Heart right ventricle (tissue), 16 donors: ENCODE measurements at places on chromosomes 5 and 9. TPM values are rescaled to one million over a fixed set of nuclear protein-coding genes. Genes with fewer than 3 reads are reported as not detected.
A peak's percentile ranks its signal among the peaks of the same experiment; 100 is the strongest.

DNA sequence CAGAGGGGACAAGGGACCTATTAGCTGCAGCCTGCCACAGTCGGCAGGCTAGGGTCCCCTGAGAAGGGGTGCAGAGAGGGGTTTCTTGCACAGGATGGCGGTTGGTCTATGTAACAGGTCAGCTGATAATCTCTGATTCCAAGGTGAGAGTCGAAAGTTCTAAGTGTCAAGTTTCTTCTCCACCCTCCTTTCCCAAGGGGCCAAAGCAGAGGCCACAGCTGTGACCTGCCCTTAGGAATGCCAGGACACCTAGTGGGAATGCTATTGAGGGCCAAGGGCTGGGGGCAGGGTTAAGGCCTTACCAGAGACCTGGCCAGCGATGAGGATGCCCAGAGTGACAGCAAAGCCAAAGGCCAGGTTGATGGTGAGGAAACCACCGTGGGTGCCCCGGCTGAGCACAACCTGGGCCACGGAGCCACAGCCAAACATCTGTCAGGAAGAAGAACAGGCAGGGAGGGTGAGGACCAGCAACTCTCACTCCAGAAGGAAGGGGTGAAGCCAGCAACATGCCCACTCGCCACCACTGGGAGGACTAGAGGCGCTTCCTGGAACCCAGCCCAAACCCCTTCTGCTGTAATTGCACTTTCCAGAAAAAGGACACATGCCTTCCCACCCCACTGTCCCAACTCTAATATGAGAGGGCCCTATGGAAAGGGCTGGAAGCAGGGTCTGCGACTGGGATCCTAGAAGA lies 3.8 kb downstream of the AQP3 start:
- no peak for DNase-seq

- DNase-seq: no peak
Measured at GRCh38 chr5:173303878-173304590, 24.2 kb downstream of the STC2 start.

Gene TOPORS
- 9.5 TPM for total RNA-seq

Gene ZNF367
- 6.0 TPM for total RNA-seq

Gene C9orf50
- not detected for total RNA-seq

- no peak for DNase-seq
Measured at GRCh38 chr9:127694890-127695720, 11.7 kb upstream of the CFAP157 start.

Gene TNFAIP8
- 4.0 TPM for total RNA-seq

- no peak for DNase-seq
Measured at GRCh38 chr5:62143268-62144229, 162.5 kb upstream of the KIF2A start.

DNA sequence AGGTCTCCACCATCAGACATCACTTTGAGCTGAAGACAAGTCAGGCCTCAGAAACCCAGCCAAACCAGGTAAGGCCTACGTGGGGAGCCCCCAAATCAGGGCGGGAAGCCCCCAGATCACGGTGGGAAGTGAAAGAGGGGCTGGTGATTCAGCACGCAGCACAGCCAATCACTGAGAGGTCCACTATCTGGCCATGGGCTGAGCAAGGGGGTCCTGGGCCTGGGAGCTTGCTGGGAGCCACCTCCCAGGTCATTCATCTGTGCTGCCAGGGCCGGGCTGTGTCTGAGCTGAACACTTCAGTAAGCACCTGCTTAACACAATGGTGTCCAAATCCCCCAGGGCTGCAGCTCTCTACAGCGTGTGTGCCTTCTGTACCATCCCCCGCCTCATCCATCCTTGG lies 15.5 kb downstream of the MED10 start:
- no peak for DNase-seq

Gene ANGPTL2
- total RNA-seq: 67.6 TPM

Gene PTAR1
- 24.5 TPM for total RNA-seq

DNA sequence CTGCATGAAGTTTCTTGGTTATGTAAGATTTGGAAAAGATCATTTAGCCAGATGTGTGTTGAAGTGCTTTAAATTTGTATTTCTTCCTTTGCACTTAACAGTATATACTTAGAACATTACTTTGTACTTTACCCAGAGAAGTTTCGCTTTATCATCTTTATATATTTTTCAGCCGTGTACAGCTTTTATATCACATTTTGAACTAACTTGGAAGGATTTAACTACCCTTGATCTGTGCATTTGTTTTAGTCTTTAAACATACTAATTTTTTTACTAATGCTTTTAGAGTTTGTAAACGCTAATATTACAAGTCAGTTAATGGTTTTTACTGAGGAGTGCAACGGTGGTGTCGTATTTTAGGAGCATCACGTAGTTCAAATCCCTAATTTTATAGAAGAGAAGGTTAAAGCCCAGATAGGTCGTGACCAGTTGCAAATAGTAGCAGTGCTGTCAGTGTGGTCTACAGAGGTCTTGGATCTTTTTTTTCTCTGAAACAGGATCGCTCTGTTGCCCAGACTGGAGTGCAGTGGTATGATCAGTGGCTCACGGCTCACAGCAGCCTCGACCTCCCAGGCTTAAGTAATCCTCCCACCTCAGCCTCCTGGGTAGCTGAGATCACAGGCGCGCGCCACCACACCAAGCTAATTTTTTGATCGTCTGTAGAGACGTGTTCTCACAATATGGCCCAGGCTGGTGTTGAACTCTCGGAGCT lies 2.0 kb downstream of the MATR3 start:
- DNase-seq: no peak

GRCh38 chr9:87346061-87346665 lies 151.5 kb upstream of the DAPK1 start:
- no peak for DNase-seq

GRCh38 chr9:22040760-22041159 lies 31.7 kb upstream of the CDKN2B start:
- no peak for DNase-seq

Gene RAB14
- total RNA-seq: 50.9 TPM

Gene ARHGEF37
- 31.8 TPM for total RNA-seq

GRCh38 chr5:106288979-106289378 lies 1381.8 kb downstream of the EFNA5 start:
- no peak for DNase-seq

GRCh38 chr9:36868586-36869282 lies 165.3 kb downstream of the PAX5 start:
- DNase-seq: no peak

Gene KIF20A
- 0.49 TPM for total RNA-seq

Gene ACTL7A
- not detected for total RNA-seq

DNA sequence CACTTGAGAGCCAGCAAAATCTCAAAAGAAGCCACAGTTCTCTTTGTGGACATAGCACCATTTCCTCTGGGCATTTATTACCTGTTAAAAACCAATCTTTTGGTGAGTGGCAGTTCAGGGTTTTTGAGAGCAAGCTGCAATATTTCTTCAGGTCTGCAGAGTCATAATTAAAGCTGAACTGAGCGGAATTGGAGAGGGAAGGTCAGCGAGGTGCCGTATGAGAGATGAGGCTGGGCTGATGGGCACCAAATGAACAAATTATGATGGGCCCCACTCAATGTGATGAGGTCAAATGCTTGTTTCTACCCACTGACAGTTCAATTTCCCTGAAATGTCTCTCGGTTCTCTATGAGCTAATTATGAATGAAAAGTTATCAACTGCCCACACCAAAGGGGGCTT lies 231.9 kb downstream of the AP3B1 start:
- no peak for DNase-seq

GRCh38 chr5:141623186-141623585 lies 4.4 kb upstream of the DIAPH1 start:
- no peak for DNase-seq

Gene NUTM2G
- not detected for total RNA-seq

DNA sequence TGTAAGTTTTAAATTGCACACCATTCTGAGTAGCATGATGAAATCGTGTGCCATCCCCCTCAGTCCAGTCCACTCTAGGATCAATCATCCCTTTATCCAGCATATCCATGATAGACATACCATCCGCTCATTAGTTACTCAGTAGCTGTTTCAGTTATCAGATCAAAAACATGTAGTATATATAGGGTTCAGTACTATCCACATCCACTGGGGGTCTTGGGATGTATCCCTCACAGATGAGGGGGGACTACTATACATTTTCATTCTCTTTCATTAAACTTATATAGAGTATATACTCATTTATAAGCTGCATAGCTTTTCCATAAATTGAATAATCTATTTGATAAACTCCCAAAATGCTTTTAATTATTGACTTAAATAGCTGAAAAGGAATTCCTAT lies 67.6 kb downstream of the MEIKIN start:
- DNase-seq: no peak

GRCh38 chr9:764105-764524 lies 77.4 kb upstream of the DMRT1 start:
- peak; percentile 38 for DNase-seq

- DNase-seq: peak; percentile 66
Measured at GRCh38 chr5:135829681-135830383, 4.6 kb upstream of the SLC25A48 start.

DNA sequence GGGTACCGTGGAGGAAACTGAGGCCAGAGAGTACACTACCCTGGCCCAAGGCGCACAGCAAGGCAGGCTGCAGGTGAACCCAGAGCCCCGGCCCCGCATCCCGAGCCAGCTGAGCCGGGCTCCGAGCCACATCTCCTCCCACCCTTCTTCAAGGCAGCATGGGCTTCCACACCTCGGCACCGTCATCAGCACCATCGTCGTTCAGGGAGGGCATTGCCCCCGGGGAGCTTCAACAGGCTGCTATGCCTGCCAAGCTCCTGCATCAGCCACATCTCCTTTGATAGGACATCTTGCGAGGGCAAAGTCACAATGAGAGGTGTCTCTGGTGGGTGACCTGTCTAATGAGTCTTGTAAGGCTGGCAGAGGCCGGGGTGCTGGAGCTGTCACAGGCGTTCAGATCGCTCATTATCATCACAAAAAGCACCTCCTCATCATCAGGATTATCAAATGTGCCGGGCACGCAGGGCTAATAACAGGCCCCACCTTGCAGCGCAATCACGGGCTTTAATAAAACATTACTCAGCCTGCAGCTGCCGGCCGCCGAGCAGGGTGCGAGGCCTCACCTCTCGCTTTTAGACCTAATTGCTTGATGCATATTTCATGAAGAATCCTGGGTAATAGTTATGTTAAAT lies 20.0 kb upstream of the SLC25A51 start:
- DNase-seq: no peak

Gene PHF24
- total RNA-seq: 0.18 TPM

Gene ACER2
- 1.7 TPM for total RNA-seq

Gene NDOR1
- total RNA-seq: 4.9 TPM

Gene MEIKIN
- not detected for total RNA-seq

DNA sequence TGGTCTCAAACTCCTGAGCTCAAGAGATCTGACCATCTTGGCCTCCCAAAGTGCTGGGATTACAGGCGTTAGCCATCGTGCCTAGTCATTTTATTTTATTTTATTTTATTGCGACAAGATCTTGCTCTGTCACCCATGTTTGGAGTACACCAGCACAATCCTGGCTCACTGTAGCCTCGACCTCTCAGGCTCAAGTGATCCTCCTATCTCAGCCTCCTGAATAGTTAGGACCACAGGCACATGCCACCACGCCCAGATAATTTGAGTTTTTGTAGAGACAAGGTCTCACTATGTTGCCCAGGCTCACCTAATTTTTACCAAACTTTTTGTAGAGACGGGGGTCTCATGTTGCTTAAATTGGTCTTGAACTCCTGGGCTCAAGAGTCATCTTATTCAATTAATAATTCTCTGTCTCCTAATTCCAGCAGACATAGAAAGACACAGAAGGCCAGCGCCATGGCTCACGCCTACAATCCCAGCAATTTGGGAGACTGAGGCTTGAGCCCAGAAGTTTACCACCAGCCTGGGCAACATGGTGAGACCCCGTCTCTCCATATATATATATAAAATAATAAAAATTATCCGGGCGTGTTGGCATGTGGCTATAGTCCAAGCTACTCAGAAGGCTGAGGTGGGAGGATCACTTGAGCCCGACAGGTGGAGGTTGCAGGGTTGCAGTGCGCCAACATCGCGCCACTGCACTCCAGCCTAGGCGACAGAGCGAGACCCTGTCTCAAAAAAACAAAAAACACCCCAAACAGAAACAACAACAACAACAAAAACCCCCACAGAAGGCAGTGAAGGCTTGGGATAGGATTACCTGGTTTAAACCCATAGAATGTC lies 1.0 kb upstream of the UBAP1 start:
- no peak for DNase-seq

Gene SPATA6L
- total RNA-seq: 1.9 TPM

Gene SHROOM1
- total RNA-seq: 3.5 TPM
